ENCODE measurements at places on chromosomes 2 and 18. TPM values are rescaled to one million over a fixed set of nuclear protein-coding genes. Genes with fewer than 3 reads are reported as not detected.

DNA sequence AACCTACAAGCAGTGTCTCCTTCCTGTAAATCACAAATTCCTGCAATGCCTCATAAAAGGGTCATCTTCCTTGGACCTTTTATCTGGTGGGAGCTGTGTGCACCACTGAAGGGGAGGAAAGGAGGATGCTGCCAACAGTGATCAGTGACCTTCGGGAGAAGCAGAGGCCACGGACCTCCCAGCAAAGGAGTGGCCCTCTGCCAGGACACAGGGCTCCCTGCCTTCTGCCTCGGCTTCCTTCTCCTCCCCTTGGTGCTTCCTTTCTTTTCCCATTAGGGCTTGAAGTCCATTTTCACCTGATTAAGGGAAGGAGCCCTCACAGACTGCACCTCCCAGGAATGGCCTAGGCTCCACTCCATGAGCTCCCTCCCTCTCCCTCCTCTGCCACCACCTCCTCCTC is 85.3 kb upstream of the ITGA6 start:
- DNase-seq = no peak

- DNase-seq = no peak
Measured at GRCh38 chr2:181818840-181819239, 72.7 kb upstream of the ITPRID2 start.

GRCh38 chr2:96085541-96086355 is 30.6 kb downstream of the ADRA2B start:
- no peak for DNase-seq

DNA sequence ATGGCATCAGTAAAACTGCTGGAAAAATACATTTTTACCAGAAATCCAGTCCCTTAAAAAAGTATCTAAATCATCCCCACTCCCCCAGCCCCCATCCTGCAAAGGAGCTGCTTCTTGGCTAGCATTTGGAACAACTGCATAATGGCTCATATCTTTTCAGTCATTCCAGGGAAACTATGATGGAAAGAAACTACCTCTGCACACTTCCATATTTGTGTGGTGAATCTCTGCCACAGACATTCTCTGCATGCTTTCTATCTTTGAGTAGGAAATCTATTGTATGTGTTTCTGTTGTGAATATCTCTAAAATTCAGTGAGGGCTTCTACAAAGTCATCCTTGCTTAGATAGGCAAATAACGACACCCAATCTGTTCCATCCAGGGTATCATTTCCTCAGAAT is 632.3 kb downstream of the LRP1B start:
- DNase-seq = no peak

- no peak for DNase-seq
Measured at GRCh38 chr2:118110991-118111390, 22.7 kb downstream of the INSIG2 start.

DNA sequence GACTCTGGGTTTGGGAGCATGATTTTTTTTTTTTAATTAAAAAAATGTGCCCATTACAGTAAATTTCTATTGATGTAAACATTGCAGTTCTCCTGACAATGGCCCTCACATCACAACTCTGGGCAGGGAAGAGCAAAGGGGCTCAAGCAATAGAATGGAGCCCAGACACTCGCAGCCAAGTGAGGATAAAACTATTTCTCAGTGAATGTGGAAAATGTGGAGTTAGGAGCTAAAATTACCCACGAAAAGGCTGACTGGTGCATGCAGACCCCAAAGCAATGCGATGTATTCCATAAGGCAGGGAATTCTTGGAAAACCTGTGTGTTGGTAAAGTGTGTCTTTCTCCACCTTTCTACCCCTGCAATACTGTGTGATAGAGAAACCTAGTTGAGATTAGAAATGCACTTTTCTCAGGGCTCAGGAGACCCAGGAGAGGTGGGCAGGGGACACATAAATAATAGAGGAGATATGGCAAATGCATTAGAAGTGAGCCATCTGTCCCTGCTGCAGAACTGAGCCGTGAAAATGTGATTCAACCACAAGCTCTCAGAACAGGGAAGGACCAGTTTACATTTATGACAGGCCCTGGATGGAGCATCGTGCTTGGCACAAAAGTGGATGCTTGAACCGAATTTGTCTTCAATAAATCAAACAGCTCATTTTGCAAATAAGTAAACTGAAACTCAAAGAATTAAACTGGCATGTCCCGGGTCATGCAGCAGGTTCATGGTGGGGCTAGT is 100.1 kb downstream of the MYCN start:
- no peak for DNase-seq

GRCh38 chr2:67286981-67287759 is 110.0 kb upstream of the ETAA1 start:
- no peak for DNase-seq

DNA sequence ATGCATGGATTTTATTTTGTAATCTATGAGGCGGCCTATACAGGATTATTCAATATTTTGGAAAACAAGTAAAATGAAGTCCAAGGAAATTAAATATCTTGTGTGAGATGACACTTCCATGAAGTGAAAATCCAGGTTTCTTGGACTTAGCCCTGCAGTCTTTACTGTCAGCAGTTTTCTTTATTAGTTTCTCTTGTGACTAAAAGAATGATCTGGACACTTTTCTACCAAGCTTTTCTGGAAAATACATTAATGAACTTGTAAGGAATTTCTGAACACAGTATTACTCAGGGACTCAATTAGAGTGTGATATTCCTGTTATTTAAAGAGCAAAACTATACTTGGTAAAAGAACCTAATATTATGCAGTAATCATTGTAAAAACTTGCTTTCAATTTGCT is 610.4 kb upstream of the SLC8A1 start:
- no peak for DNase-seq

GRCh38 chr2:150045601-150046000 is 441.9 kb downstream of the RND3 start:
- DNase-seq = no peak

DNA sequence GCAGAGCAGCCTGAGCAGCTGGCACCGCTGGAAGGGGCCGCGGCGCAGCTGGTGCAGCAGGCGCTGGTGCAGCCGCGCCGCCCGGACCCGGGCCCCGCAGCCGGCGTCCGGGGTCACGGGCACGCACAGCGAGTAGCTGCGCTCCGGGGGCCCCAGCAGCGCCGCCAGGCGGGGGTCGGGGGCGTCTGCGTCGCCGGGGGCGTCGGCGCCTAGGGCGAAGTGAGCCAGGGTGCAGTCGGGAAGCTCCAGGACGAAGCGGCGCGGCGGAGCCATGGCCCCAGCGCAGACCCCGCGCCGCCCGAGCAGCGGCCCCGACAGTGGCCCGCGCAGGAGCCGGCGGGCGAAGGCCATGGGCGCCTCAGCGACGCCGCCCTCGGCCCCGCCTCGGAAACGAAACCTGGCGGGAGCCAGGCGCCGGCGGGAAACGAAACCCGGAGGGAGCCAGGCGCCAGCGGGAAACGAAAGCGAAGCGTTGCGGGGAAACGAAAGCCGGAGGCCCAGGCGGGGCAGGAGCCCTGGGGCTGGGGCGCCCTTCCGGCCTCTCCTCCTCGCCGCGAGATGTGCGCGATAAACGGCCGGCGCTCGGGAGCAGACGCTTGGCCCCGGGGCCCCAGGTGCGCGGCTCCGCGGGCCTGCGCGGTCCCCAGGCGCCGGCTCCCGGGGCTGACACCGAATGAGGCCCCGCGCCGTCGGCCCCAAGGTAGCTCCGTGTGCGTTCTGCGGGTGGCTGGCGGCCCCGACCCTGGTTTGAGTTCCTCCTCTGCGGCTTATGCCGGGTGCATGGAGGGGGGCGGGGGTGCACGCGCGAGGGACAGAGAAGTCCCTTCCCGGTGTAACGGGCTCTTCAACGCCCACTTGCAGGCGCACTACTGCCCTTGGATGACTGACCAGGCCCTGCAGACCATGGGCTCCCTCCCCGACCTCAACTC is at the start of gene CMPK2:
Gene CMPK2 (minus strand): TSS at position 562 of the 929 bp plus-strand sequence. CDS start 211 bp downstream, at position 351.
- peak; percentile 76 for DNase-seq

Gene IL37
- not detected for total RNA-seq

Gene RAB1A
- 119 TPM for total RNA-seq

Gene DIPK1C
- not detected for total RNA-seq

Gene PCARE
- not detected for total RNA-seq

Gene LOXHD1
- total RNA-seq = 25.5 TPM

All from A673 (cell line).